AG10803 (cell line): ENCODE measurements at places on chromosomes 13 and 19.

DNA sequence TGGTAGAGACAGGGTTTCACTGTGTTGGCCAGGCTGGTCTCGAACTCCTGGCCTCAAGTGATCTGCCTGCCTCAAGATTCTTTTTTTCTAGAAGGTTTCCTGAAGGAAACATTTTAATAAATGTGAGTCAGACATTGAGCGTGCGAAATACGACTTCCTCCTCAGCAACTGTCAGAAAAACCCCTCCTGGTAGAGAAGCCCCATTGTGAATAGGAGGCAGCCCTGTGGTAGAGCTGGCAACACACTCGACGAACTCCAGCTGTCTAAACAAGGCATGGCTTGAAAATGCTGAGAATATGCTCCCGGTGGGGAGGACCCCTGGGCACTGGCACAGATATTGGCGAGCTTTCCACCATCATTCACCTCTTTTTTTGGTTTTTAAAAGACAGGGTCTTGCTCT, 9.8 kb downstream of the ZNF333 start:
- DNase-seq = no peak

GRCh38 chr13:56528040-56528790, 612.5 kb upstream of the PRR20A start:
- no peak for DNase-seq

- DNase-seq = no peak
Measured at GRCh38 chr19:9971166-9971897, 35.0 kb upstream of the OLFM2 start.

- peak; percentile 53 for DNase-seq
Measured at GRCh38 chr19:18634612-18635297, 2.1 kb upstream of the KLHL26 start.

- no peak for DNase-seq
Measured at GRCh38 chr19:42276284-42276683, 7.2 kb downstream of the CIC start.

GRCh38 chr13:81350056-81350455, 1009.1 kb upstream of the SPRY2 start:
- DNase-seq = no peak

DNA sequence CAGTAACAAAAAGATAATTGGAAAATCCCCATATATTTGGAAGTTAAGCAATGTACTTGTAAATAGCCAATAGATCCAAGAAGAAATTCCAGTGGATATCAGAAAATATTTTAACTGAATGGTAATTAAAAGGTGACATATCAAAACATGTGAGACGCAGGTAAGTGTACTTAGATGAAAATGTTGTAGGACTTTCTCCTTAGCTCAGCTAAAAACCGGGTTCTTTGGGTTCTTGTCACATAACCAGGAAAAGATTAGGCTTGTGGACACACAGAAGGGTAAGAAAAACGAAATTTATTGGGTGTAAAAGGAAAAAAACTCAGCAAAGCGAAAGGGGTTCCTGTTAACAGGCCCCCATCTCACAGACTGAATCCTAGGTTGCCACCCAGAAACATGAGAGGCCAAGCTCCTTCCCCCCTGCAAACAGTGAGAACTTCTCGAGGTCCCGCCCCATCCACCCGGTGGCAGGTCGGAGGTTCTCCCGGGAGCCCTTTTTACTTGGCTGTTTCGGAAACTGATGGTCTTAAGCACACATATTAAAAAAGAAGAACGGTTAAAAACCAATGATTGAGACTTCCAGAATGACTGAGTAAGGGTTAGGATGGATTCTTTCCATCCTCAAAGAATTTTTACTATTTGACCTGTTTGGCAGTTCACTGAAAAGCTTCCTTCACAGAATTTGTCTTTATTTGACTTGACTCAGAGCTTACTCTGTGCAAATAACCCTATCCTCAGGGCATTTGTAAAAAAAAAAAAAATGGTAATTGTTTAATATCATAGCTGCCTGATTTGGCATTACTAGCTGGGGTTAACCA, 3.1 kb upstream of the CCDC70 start:
- no peak for DNase-seq

GRCh38 chr19:55179606-55180484, at the start of gene SYT5:
TSS of gene SYT5 (minus strand) at chr19:55180289. CDS start at chr19:55179041, 1,248 bp downstream.
- DNase-seq = no peak

- DNase-seq = no peak
Measured at GRCh38 chr13:94201022-94201421, 278.5 kb downstream of the DCT start.

- no peak for DNase-seq
Measured at GRCh38 chr19:2420490-2420889, 6.9 kb downstream of the TIMM13 start.

GRCh38 chr19:8250596-8250995, 41.4 kb downstream of the CERS4 start:
- DNase-seq = no peak

DNA sequence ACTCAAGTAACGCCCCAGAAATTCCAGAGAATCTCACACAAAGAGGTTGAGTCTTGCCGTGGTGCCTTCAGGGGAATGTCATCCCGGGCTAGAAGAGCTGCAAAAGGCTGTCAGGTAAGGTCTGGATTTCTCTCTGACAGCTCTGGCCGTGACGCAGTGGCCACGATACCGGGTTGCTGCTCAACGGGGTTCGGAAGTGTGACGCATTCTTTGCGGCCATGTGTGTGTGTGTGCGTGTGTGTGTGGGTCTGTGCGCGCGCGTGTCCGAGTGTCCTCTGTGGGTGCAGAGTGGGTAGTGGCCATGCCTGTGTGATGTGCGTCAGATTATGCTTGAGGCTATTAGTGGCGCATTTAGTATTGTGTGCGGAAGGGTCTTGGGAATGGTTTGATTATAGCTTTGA, 306 bp downstream of the ZNF540 start:
- peak; percentile 44 for DNase-seq

DNA sequence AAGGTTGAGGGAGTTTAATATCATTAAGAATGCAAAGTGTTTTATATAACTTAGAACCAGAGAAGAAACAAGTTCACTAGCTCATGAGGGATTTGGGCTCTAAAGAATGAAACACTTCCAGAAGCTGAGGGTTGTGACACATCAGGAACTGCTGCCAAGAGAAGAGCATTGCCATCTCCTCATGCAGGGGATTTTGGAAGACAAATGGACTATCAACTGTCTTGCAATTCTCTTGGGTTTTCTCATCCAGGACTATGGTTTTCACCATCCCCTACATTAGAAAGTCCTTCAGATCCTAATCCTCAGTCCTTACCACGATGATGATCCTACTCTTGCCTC, 59.7 kb upstream of the KL start:
- DNase-seq = peak; percentile 25

DNA sequence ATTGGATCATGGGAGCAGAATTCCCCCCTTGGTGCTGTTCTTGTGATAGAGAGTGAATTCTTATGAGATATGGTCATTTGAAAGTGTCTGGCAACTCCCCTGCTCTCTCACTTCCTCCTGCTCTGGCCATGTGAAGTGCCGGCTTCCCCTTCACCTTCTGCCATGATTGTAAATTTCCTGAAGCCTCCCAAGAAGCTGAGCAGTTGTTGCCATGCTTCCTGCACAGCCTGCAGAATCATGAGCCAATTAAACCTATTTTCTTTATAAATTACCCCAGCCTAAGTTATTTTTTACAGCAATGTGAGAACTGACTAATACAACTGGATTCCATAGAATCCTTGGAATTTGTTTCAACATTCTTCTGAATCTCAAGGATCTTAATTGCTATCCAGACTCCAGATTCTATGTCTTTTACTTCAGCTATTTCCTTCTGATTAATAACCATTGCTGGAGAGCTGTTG, 328.1 kb downstream of the SLITRK5 start:
- peak; percentile 88 for DNase-seq

DNA sequence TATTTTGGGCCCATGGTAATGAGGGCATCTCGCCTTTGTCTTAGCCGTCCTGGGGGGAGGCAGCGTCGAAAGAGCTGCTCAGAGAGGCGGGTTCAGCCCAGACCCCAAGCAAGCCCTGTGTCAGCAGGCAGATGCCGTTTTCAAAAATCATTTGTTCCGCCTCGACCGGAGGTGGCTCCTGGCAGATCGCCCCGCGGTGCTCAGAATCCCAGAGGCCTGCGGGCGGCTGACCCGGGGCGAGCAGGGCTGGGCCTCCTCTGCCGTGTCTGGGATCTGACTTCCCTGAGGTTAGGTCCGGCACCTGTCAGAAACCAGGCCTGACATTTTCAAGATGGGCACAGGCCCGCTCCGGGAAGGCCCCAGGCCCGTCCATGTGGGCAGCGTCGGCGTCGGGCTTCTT, 36.1 kb downstream of the CRTC1 start:
- DNase-seq = no peak

DNA sequence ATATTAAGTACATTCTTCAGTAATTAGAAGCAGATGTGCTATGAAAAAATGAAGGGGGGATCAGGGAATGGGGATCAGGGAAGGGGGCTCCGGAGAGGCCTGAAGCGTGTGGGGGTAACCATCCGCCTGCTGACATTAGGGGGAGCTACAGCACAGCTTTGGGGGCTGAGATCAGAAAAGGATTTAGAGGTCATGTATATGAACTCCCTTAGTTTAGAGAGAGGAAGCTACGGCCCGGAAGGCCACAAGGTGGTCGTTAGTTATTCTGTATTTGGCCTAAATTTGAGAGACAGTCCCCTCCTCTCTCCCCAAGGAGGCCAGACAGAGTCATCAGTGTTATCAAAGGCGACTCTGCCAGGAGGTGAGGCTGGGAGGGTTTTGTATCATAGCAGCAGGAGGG, 99.0 kb downstream of the TM9SF2 start:
- no peak for DNase-seq

DNA sequence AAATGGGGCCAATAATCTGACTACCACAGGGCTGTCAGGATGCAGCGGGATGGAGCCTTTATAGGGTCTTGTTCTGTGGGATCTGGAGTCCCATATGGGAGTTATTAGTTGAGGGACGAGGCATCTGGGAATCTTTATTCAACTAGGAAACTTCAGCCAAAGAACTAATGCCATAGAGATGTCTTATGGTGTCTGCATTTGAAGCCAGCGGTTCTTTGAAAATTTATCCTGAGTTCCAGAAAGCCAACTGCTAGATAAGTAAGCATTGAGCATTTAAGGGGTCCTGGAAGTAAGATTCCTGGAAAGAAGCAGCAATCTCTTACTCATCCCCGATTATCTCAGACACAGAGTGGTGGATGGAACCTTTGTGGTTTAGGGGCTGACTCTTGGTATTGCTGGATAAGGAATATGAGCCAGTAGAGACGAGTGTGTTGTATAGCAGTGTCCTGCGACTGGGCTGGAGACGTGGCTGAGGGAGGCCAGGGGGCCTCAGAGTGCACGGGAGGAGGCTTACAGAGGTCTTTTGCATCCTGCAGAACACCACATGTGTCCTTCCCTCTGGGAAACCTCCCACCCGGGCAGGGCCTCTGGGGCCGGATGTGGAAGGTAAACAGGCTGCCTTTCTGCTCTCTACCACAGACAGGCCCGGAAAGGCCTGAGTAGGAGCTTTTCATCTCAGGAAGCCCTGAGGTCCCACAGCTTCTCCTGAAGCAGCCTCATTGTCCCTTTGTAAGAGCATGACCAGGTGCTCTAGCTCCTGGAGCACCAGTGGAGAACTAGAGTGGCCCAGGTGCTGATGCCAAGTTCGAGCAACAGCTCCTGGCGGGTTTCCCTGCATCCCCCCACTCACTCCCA, 28.8 kb downstream of the ACTN4 start:
- DNase-seq = peak; percentile 54

DNA sequence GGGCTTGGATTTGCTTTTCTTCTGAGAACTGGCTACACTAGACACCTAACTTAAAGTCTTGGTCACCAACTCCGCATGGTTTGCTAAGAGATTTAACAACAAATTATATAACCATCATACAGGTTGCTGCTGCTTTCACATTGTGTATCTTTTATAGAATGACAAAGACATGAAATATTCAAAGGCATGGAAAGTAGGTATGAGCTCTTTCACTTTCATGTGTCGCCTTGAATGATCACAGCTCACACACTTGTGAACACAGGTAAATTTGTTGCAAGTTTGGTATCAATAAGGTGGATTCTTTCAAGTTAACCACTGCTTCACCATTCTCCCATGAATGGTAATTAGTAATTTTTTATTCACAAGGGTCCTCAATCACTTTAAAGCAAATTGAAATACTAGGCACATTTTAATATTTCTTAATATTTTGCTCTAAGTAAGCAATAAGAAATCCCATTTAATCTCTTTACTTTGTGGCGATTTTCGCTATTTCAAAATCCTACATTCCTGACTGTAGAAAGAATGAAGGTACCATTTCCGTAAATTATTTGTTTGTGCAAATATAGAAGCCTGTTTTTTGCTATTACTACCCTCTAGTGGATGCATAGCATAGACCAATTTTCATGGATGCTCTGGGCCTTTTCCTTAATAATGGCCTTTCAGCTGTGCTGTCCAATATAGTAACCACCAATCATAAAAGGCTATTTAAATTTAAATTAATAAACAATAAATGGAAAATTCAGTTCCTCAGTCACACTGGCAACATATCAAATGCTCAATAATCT, 45.5 kb upstream of the FREM2 start:
- peak; percentile 0 for DNase-seq

- DNase-seq = no peak
Measured at GRCh38 chr19:43690890-43691289, 20.9 kb upstream of the PLAUR start.

DNA sequence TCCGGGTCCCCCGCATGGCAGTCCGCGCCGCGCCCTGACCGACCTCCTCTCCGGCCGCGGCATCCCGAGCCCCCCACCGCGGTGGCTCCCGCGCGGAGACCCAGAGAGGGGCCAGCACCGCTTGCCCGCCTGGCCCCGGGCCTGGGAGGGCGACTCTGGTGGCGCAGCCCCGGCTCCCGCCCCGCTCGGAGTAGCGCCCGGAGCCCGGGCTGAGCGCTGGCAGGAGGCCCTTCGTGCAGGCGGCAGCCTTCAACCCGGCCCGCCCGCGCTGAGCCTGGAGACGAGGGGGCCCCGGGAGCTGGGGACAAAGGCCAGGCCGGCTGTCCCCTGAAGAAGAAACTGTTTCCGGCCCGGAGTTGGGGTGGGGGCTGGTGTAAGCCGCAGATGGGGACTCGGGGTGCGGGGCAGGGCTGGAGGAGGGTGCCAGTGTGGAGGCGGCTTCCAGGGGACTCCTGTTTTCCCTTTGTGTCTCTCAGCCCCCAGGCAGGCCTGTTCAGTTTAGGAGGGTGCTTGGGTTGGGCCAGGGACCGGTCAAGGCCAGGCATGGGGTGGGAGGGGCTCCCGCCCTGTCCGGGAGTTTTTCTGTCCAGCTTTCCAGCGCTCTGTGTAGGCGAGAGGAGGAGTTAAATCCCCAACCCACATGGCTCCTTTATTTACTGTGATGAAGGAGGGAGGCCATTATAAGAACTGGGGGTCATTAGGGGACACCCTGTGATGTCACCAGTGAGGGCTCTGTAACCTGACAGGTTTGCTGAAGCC, 935 bp downstream of the LRP3 start:
- DNase-seq = peak; percentile 53

DNA sequence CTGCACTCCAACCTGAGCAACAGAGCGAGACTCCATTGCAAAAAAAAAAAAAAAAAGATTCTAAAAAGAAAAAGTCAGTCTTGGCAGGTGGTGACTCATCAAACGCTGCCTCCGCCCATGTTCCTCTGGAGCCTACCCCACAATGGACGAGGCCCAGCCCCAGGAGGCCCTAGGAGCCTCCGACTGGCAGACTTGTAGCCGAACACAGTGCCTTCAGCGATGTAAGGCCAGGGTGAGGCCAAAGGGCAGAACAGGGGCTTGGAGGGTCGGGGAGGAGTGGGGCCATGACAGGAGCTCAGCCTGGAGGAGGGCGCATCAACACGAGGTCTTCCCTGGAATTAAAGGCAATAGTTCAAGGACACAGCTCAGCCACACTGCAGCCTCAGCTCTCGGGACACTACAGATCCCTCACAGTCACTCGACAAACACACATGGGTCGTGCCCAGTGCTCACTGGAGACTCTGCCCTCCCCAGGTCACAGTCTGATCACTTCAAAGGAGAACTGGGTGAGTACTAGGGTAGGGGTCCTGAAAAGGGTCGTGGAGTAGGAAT, 5.1 kb downstream of the USE1 start:
- peak; percentile 72 for DNase-seq
